ENCODE measurements at places on chromosomes 4 and X.

GRCh38 chrX:132044953-132045352 is 21.9 kb downstream of the STK26 start:
- DNase-seq = no peak

- DNase-seq = no peak
Measured at GRCh38 chr4:153582954-153583702, 101.0 kb upstream of the TLR2 start.

GRCh38 chr4:47427935-47428334 is 35.6 kb downstream of the COMMD8 start:
- DNase-seq = no peak

DNA sequence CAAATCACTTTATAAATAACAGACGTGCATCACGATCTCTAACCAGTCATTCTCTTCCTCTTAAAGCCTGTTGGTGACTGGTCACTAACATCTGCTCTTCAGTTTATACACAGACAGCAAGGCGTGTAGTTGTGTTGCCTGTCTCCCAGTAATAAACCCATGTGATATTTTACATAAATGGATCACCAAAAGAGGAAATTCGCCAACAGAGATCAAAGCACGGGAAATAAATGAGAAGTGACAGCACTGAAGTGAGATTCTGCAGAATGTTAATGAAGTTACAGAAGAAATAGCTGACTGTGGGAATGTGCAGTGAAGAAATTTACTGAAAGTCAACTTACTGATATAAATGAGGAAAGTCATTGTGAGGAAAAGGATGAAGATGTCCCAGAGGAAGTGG is 47.0 kb downstream of the AFF1 start:
- no peak for DNase-seq

- no peak for DNase-seq
Measured at GRCh38 chr4:183624548-183624947, 34.4 kb downstream of the RWDD4 start.

- DNase-seq = no peak
Measured at GRCh38 chr4:101315786-101316185, 31.5 kb downstream of the PPP3CA start.

DNA sequence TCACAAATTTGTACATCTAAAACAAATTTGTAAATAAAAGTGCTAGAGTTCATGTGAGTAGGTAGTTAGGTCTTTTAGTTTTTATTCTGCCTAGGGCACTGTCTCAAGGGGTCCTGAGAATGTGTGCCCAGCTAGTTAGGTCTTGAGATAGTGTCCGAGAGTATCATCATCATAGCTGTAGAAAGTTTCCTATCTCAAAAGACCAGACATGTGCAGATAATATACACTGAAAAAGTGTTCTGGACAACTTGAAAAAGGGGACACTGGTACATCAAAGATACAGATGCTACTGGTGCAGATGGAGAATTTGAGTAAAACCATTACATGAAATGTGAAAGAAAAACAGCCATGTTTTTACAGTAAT is 1.8 kb upstream of the ZCCHC4 start:
- DNase-seq = no peak

DNA sequence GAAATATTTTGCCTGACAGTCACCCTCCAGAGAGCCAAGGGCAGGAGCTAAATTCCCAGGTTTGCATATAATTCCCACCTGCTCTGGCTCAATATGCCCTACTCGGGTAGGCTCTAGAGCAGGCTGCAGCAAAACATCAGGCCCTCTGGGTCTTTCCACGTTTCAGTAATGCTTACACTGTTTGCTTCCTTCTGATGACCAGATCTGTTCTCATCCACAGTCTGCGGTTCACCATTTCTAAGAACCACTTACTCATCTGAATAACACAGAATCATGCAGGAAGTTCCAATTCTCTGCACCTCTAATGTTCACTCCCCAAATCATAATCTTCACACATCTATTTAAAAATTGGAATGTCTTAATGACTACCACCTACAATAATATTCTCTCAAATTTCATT is 141.4 kb downstream of the PPP3CA start:
- DNase-seq = peak; percentile 44

GRCh38 chr4:10731690-10732089 is 47.1 kb upstream of the CLNK start:
- DNase-seq = no peak

All from CD4-positive, alpha-beta T cell treated with Interleukin-1 beta for 1 hour (primary cell).